GM19239 (cell line): ENCODE measurements at places on chromosomes 11 and 22.

- DNase-seq: no peak
Measured at GRCh38 chr11:36105743-36106581, 162.1 kb downstream of the LDLRAD3 start.

- DNase-seq: no peak
Measured at GRCh38 chr22:31162015-31162765, 2.2 kb downstream of the RNF185 start.

GRCh38 chr11:83815736-83816135, 529.6 kb upstream of the CCDC90B start:
- DNase-seq: no peak

- DNase-seq: no peak
Measured at GRCh38 chr11:71298761-71299181, 46.4 kb upstream of the SHANK2 start.

GRCh38 chr11:61201476-61201875, 1.8 kb upstream of the PGA3 start:
- no peak for DNase-seq

- DNase-seq: no peak
Measured at GRCh38 chr11:47904048-47904447, 55.9 kb upstream of the NUP160 start.

DNA sequence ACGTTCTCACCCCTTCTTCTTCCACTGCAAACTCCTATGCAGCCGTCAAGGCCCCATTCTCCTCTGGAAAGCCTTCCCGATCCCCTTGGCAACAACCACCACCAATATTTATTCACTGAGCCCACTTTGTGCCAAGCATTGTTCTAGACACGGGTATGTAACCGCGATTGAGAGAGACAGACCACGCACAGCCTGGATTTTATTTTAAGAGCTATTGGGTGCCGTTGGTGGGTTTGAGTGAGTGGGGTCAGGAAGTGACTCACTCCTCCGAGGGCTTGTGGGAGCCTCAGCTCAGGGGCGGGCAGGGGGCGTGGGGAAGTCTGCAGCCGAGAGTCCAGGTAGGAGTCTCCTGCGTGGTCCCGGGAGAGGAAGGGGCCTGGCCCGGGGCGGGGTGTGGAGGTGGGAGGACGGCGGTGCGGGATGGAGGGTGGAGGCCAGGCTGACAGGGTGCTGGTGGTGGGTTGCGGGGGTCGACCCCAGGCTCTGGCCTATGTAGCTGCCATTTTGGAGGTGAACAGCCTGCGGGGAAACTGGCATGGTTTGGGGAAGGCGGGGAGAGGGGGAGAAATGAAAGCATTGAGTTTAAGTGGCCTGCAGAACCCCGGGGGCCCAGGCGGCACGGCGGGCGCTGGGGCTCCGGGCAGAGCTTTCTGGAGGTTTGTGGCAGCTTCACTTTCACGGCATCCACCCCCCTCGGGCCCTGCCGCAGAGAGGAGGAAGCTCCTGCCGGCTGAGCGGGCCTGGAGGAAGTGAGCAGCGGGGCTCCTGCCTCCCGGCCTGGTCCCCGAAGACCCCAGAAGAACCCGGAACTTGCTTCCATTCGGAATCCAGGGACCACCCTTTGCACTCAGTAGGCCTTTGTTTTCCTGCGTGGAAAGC, 547 bp downstream of the PARVG start:
- peak; percentile 48 for DNase-seq
